ENCODE measurements at places on chromosomes 12 and 14. TPM values are rescaled to one million over a fixed set of nuclear protein-coding genes. Genes with fewer than 3 reads are reported as not detected.

GRCh38 chr12:9856894-9857293 lies 12.3 kb downstream of the CLEC2B start:
- no peaks in the 10 kb centered on the region for H3K27me3 ChIP-seq
- no peak overlapping the region for H3K27ac ChIP-seq
- H3K36me3 ChIP-seq = no peaks in the 10 kb centered on the region
- no peak overlapping the region for H3K4me3 ChIP-seq
- DNase-seq = no peak

GRCh38 chr12:120134307-120134980 lies 17.9 kb upstream of the RAB35 start:
- H3K27ac ChIP-seq = no peak overlapping the region
- no peaks in the 10 kb centered on the region for H3K4me1 ChIP-seq
- DNase-seq = no peak
- H3K4me3 ChIP-seq = no peak overlapping the region
- no peaks in the 10 kb centered on the region for H3K27me3 ChIP-seq

GRCh38 chr12:105334582-105334981 lies 4.1 kb downstream of the C12orf75 start:
- H3K27me3 ChIP-seq = no peaks in the 10 kb centered on the region
- DNase-seq = peak; percentile 92
- H3K27ac ChIP-seq = peak overlapping the region; percentile 21
- H3K4me1 ChIP-seq = peaks cover 28% of the 10 kb centered on the region
- peaks cover 3% of the 10 kb centered on the region for H3K36me3 ChIP-seq

DNA sequence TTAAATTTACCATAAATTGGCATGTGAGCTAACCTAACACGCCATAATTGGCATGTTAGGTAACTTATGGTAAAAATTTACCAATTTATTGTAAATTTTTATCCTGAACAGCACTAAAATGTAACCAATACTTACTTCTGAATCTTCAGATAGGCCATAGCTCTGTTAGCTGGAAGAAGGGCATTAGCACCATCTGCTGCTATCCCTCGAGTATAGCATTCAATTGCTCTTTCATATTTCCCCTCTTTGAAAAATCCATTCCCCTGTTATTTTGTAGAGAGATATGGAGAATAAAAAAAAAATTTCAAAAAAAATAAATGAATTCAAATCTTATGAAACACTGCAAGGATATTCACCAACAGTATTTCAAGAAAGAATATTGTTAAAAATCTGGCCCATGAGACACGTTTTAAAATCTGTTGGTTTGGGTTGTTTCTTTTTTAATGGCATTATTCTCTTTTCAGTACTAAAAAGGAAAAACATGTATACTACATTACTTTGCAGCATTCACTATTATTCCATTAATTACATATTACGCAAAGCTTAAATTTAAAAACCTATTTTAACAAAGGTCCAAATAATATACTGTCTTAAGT lies 19.1 kb downstream of the RPAP3 start:
- H3K4me1 ChIP-seq = no peaks in the 10 kb centered on the region
- H3K36me3 ChIP-seq = peaks cover 5% of the 10 kb centered on the region
- H3K27ac ChIP-seq = no peak overlapping the region

The SPIC gene
- not detected for polyA plus RNA-seq

The KSR2 gene
- polyA plus RNA-seq = not detected

Data from IMR-90 (cell line).